Stimulated activated CD4-positive, alpha-beta T cell treated with anti-CD3 and anti-CD28 coated beads, Interleukin-4, amount 100 ng/mL, for 4 hours (primary cell): ENCODE measurements at places on chromosomes 6 and 20.
A peak's percentile ranks its signal among the peaks of the same experiment; 100 is the strongest.

DNA sequence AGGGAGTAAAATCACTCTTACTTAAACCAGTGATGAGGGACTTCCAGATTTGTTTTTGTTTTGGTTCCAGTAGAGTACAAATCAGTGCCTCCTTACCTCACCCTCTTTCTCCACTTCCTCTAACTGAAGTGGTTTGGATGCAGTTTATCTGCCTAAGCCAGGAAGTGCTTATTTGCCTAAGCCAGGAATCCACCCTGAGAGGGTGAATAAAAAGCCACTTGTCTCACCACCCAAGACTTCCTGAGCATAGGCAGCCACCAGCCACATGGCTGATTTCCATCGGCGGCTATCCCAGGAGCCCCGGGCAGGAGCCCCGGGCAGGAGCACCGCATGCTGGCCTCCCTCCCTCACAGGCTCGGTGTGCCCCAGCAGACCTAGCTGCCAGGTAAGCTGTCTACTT, 12.0 kb downstream of the LRP11 start:
- no peak for DNase-seq

- no peak for DNase-seq
Measured at GRCh38 chr6:113162739-113163138, 694.4 kb upstream of the MARCKS start.

- no peak for DNase-seq
Measured at GRCh38 chr20:3209946-3210317, 634 bp downstream of the ITPA start.

DNA sequence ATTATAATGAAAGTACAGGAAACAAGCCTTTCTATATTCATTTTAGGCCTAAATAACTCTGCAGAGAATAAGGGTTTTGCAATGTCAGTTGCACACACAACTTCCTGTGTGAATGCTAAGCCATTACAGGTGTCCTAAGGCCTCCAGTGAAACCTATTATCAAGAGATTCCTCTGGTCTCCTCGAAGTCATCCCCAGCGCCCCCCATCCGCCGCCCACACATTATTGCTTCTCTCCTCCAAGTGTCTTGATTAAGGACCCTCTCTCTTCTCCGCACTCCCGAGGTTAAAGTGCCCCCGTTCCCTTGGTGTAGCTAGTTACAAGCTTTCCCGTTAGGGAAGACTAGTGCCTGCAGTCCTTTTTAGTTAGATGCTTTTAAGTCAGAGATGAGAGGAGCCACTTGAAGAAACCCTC, 1.3 kb downstream of the HIVEP2 start:
- no peak for DNase-seq

DNA sequence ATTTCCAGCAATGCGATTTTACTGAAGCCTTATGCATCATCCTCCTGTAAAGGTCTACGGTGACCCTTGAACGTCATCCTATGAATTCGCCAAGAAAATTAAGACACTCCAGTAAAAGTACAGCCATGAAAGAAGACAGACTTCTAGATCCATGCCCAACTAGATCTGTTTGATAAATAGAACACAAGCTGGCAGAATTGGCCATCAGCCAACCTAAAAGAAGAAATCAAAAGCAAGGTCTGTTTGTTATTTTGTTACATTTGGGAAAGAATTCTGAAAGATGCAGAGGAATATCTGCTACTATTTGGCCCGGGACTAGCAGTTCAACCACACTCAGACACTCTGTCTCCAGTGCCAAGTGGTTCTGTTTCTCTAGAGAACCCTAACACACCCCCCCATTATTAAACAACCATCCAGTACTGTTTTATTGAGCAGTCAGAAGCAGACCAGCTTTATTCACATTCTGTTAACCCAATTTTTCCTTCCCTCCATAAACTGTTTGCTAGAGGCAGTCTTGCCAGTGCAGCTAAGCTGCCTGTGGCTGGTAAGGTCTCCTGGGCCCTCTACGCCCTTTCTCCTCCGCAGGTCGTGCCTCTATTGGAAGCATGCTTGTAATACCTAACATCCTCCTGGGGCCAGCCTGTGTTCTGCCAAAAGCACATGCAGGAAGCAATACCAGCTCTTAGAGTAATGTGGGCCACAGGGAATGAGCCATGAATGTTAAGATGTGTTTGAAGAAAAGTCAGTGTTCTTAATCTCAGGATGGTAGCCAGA, 30.7 kb downstream of the LY86 start:
- no peak for DNase-seq

GRCh38 chr6:39520411-39520810, 197.9 kb upstream of the KCNK16 start:
- no peak for DNase-seq

- no peak for DNase-seq
Measured at GRCh38 chr20:38875175-38875993, 50.8 kb upstream of the FAM83D start.

GRCh38 chr6:136445063-136445462, 105.2 kb downstream of the MAP7 start:
- DNase-seq: no peak

DNA sequence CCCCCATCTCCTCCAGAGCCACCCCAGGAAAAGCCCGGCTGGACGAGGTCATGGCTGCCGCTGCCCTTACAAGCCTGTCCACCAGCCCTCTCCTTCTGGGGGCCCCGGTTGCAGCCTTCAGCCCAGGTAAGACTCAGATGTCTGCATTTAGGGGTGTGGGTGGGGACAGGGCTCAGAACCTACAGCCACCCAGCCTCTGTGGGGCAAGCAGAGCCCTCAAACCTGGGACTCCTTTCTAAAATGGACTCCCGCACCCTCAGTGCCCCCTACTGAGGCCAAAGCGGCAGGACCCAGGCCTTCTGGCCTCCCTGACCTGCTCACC, 1.7 kb downstream of the SLC2A4RG start:
- DNase-seq: no peak

DNA sequence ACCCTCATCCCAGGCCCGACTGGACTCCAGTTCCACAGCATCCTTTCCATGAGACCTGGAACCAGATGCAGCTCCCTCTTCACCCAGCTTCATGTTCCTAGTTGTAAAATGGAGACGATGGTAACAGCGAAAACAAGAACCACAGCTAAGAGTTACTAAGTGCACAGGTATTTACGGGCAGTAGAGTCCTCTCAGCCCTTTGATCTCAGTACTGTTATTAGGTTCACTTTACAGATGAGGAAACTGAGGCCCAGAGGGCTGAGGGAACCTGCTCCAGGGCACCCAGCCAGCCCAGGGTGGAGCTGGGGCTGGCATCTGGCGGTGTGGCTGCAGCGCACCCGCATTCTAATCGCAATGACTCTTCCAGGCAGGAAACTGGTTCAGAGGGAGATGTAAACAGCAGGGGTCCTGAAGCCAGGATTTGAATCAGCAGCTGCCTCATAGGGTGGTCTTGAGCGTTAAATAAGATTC, 858 bp downstream of the BCAS1 start:
- no peak for DNase-seq

DNA sequence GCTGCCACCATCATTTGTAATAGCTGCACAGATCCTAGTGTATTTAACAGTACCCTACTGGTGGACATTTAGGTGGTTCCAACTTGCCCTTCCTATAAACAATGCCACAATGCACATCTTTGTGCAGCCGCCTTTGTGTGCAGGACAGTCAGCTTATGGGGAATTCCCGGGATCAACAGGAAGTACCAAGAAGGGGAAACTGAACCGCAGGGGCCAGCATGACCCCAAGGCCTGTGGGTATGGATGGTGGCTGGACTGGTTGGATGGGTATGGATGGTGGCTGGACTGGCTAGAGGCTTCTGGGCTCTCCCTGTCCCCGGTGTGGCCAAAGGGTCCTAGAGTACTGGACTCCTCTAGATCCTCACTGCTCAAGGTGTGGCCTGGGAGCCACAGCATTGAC, 46.7 kb downstream of the CEBPB start:
- no peak for DNase-seq

GRCh38 chr6:75693534-75693933, 55.5 kb upstream of the MYO6 start:
- no peak for DNase-seq

GRCh38 chr6:109455437-109456110, at the start of gene MICAL1:
TSS of gene MICAL1 (minus strand) at chr6:109455772. CDS start at chr6:109454196, 1,576 bp downstream.
- DNase-seq: peak; percentile 48
